Stimulated activated CD4-positive, alpha-beta T cell treated with anti-CD3 and anti-CD28 coated beads, TNF-alpha, amount 100 ng/mL, for 24 hours (primary cell): ENCODE measurements at places on chromosomes 1 and 21.

DNA sequence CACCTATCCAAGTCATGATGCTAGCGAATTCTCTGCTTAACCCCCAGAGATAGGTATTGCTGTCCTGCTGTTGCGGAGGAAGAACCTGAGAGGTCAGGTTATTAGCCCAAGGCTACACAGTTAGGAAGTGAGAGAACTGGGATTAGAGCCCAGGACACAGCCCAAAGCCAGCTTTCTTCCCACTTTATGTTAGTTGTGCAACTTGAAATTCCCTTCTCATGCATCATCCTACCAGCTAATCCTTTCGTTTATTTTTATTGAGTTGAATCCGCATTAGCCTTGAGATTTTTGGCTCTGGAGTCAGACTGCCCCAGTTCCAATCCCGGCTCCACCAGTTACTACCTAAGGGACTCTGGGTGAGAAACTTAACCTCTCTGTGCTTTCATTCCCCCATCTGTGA is 65.4 kb downstream of the PLEKHA6 start:
- no peak for DNase-seq

DNA sequence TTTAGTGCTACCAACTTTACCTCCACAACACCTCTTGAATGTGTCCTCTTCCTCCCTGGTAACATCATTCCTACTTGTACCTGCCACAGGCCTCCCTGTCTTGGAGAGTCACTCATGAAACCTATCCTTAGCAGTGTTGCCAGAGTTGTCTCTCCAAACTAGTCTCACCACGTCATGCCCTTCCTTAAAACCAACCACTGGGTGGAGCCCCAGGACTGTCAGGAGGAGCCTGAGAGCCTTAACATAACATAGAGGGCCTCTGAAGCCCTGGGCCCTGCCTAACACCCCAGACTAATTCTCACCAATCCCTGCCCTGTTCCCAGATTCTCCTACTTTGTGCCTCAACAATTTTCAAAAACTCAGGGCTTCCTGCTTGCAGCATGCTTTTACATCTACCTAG is 65.3 kb downstream of the ZNF697 start:
- no peak for DNase-seq

GRCh38 chr1:195236991-195237889 is 1371.0 kb downstream of the KCNT2 start:
- DNase-seq: no peak

DNA sequence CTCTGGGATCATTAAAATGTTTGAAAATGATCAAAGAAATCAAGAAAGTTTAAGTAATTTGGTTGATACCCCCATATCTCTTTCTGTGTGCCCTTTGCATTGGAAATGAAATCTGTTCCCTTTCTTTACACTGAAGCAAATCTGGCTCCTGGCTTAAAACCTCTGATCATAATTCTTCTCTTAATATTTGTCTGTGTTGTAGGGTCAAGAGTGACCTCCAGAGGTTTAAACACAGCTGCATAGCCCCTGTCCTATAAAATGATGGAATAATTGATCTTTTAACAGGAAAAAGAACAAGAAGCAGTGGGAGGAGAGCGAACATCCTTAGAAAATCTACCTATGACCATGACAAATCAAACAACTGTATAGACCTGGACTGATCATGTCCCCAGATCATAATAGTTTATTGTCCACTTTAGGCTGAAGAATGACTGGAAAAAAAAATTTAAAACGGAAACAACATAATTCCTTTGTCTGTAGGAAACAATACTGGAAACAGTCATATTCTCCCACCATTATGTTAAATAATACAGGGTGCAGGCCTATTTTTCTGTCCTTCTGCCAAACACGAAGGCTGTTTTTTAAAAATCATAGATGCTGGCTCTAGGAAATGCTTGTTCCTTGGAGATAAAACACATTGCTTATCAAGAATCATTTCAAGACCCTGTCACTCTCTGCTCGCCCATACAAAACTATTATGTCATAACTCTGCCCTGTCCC is 184.3 kb downstream of the NEGR1 start:
- no peak for DNase-seq

- DNase-seq: no peak
Measured at GRCh38 chr1:192284927-192285326, 31.9 kb upstream of the RGS21 start.

GRCh38 chr21:32410916-32411315 is 1.6 kb upstream of the EVA1C start:
- DNase-seq: no peak

GRCh38 chr1:22447621-22448111 is 4.0 kb upstream of the ZBTB40 start:
- no peak for DNase-seq

- DNase-seq: no peak
Measured at GRCh38 chr1:118907466-118907865, 80.7 kb downstream of the TBX15 start.

DNA sequence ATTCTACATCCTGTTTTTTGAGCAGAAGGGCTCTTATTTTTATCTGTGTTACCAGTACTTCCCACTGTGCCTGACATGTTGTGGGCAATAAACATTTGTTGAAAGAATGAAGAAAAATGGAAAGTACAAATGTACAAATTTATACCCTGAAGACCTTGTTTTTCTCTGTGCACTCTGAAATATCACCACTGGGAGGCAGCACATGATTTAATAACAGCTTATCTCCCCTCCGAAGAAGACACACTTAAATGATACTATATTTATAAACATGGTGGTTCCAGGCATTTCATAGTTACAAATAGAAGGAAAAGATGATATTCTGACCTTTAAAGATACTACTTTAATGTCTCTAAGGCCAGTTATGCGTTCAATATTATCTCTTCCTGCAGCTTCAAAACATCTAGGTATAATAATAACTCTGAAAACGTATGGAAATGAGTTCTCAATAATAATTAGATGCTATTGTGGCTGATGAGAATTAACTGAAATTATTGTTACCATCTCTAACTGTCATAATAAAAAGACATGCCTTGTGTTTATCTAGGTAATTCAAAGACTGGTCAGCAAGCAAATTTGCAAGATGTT is 12.8 kb downstream of the DYNLT5 start:
- DNase-seq: peak; percentile 50

DNA sequence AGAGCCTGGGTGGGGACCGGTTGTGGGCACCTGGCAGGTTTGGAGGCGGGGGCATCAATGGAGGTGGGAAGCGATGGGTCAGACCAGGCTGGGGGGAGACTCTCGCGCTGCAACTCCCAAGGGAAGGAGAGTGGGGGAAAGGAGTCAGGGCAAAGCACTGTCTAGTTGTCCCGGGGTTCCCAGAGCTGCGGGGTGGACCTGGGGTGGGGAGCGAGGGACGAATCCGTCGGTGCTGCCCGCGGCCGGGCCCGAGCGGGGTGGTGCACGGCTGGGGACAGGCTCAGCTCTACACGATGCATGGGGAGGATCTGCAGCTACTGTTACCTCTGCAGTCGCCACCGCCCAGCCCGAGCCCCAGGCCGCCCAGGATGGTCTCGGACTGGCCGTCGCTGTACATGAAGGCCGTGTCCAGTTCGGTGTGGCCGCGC is 427 bp downstream of the AKR7A2 start:
- no peak for DNase-seq

DNA sequence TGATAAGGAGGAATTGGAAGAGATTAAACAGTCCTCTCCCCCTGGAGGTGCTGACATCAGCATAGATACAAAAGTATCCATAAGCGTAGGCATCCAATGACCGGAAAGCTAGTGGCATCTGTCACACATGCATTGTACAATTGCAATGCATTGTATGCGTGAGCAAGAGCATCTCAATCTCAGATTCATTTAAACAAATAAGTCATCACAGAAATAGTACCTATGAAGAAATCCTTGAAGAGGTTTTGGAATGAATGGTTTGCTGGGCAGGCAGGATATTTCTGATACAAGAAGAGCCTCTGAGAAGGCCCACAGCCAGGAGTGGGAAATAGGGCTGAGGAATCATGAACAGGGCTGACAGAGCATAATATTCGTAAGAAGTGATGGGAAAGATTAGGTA is 88.9 kb upstream of the ABCD3 start:
- no peak for DNase-seq

DNA sequence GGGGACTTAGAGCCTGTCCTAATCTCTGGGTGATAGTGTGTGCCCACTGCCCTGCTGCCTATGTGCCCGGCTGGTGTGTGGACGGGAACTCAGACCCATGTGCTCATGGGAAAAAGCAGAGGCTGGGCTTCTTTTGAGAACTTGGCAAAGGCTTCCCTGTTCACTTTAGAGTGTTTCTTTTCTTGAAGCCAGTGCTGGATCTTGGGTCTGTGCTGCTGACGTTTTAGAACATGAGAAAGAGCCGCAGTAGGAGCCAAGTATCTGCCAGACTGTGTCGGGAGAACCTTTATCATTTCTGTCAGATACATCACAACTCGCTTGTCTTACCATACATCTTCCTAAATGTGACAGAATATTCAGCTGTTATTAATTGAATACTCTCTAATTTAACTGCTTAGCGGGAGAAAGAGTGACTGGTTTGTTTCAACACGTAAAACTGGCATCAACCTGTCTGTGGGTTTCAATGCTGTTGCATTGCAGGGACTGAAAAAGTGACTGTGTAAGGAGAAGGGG is 195.2 kb downstream of the PBX1 start:
- no peak for DNase-seq

- DNase-seq: no peak
Measured at GRCh38 chr1:245582026-245582425, 427.2 kb downstream of the KIF26B start.

- no peak for DNase-seq
Measured at GRCh38 chr1:222257027-222257426, 290.9 kb downstream of the HHIPL2 start.

GRCh38 chr1:209723756-209724693 is 19.4 kb downstream of the HSD11B1 start:
- DNase-seq: peak; percentile 8

DNA sequence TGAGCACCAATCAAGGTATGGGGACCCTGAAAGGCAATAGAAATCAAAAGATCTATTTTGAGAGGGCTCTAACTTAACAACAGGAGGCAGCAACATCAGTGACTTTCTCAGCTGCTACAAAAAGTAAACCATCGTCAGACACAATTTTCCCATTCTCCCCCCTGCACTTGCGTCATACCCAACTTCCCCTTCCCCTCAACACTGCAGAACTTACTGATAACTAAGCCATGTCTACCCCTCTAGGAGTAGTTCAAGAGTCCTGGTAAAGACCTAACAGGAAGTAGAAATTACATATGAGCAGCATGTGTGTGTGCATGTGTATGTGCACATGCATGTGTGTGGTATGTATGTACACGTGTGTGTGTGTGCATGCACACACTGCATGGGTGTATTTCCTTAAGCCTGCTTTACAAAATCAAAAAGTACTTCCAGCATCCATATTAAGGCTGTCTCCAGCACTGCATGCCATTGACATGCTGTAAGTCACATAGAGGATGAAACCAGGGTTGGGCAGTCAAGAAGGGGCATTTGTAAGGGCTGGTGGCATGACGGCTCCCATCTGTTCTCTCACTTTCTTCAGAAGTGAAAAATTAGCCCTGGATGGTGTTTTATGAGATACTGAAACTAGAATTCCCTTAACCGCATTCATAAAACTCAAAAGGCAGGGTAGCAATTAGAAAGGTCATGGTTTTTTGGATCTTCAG is 460.1 kb upstream of the RUNX1 start:
- DNase-seq: no peak

- DNase-seq: no peak
Measured at GRCh38 chr1:226664413-226665101, 74.5 kb downstream of the ITPKB start.

DNA sequence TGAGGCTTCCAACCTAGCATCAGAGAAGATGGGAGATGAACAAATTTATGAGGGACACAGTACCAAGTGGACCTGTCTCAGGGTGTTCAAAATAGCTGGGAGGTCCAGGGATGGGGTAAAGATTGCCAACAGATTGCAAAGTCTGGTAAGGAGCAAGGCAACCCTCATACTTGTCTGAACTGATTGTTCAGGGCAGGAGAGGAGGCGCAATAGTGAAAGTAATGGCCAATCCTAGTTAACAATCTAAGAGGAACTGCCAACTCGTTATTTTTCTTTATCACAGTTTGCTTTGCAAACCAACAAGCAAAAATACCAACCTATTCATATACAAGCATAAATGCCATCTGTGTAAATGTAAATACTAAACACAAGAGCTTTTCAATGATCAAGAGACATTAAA is 78.4 kb upstream of the S1PR1 start:
- DNase-seq: no peak

GRCh38 chr1:162010175-162010506 is 13.5 kb downstream of the OLFML2B start:
- no peak for DNase-seq

DNA sequence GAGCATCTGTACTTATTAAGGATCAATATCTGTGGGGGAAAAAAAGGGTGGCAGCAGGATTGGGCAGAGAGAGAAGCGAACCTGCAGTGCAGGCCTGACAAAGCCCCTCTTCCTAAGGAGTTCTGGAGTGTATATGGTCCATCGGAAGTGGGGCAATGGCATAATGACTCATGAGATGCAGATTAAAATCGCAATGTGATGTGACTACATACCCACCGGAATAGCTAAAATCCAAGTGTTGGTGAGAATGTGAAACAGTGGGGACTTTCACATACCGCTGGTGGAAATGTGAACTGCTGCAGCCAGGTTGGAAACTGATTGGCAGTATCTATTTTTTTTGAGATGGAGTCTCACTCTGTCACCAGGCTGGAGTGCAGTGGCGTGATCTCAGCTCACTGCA is 8.2 kb upstream of the CREG1 start:
- no peak for DNase-seq
